ENCODE measurements at places on chromosomes 2 and 18.
A peak's percentile ranks its signal among the peaks of the same experiment; 100 is the strongest.

DNA sequence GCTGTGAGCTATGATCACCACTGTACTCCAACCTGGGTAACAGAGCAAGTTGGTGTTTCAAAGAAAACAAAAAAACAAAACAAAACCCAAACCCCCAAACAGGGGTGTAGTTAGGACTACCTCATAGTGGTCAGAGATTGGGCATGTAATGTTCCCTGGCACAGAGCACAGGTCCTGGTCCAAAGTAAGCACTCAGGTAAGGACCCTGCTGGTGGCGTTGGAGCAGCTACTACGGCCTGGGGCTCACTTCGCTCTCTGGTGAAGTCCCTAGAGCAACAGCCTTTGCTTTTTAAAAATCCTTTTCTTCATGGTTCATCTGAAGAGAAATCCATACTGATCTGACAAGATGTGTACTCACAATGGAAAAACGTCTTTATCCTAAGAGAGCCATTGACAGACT lies 130.4 kb downstream of the ZNF236 start:
- DNase-seq = no peak

DNA sequence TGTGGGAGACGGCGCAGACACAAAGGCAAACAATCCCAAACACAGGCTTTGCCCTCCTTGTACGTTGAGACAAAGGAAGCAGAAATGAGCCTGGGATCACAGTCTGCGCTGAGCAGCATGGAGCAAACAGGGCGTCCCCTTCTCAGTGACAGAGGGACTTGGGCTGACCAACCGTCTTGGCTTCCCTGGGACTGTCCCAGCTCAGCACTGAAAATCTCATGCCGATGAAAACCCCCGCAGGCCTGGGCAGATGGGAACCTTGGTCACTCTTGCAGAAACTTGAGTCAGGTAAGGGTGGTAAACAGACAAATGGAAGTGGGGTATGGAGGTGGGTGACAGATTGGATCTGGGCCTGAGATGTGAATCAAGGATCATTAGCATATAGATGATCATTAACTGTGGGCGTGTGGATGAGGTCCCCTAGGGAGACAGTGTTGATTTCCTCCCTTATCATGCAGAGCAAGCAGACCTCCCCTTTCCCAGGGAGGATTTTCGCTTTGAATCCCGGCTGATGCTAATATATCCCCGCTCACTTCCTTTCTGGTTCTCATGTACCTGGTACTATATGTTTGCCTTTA lies 19.1 kb upstream of the SH3BP4 start:
- no peak for DNase-seq

GRCh38 chr2:56132138-56132537 lies 51.7 kb upstream of the CCDC85A start:
- DNase-seq = peak; percentile 41

DNA sequence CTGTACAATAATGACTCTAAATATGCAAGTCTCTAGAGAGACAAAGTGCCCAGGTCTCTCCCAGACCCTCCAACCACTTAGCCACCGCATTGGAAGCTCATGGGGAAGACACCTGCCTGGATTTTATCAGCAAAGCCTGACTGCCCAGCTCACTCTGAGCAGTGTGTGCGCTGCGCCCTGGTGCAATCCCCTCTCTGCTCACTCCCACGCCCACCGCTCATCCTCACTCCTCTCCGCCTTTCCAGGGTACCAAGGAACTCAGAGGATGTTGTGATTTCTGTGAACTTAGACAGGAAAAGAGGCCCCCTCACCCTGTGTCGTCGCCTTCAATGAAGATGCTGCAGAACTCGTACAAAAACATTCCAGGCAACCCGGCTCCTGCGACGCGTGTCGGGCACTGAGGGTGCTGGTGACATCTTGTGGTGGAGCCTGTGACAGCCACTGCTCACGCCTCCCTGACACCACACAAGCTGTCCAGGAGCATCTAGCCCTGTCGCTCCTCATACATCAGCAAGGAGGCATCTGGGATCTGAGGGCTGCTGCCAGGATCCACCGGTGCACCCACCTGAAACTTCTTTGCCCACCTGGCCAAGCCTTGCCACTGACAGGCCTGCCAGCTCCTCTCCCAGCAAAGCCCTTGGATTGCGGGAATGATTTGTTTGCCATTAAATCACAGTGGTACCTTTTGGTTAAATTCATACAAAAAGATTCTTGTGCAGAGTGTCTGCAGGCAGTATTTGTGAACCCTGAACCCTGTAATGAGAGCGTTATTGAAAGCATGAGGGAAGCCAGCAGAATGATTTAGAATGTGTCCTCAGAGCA lies 220.4 kb downstream of the ZNF516 start:
- peak; percentile 40 for DNase-seq

DNA sequence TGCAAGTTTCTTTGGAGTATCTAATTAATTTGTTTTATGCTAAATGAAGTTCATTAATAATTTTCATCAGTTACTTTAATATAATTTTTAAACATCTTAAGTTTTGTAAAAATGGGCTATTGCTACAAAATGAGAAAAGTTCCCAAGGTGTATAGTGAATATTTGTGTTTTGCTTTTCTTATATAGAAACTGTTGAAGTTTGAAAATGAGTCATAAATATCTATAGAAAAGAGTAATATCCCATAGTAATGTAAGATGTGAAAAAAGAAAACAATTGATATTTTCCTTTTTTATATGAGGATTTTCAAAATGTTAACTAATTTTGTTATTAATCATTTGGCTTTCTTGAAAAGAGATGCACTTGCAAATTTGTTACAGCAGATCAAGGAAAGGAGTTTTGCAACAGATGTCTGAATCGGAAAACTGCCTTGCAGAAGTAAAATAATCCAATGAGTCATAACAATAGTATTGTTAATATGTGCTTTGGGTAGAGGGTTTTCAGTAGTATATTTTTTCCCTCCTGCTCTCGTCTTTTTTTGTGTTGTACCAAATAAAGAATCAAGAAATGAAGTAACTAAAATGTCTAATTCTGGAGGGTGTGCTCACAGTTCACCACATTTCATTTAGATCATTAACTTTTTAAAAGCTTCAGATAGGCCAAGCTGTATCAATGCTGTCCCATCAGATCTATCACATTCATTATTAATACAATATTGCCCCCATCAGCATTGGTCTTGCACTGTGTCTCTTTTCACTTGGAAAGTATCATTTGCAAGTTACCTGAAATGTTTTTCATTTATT lies 15.5 kb downstream of the DUSP19 start:
- no peak for DNase-seq

DNA sequence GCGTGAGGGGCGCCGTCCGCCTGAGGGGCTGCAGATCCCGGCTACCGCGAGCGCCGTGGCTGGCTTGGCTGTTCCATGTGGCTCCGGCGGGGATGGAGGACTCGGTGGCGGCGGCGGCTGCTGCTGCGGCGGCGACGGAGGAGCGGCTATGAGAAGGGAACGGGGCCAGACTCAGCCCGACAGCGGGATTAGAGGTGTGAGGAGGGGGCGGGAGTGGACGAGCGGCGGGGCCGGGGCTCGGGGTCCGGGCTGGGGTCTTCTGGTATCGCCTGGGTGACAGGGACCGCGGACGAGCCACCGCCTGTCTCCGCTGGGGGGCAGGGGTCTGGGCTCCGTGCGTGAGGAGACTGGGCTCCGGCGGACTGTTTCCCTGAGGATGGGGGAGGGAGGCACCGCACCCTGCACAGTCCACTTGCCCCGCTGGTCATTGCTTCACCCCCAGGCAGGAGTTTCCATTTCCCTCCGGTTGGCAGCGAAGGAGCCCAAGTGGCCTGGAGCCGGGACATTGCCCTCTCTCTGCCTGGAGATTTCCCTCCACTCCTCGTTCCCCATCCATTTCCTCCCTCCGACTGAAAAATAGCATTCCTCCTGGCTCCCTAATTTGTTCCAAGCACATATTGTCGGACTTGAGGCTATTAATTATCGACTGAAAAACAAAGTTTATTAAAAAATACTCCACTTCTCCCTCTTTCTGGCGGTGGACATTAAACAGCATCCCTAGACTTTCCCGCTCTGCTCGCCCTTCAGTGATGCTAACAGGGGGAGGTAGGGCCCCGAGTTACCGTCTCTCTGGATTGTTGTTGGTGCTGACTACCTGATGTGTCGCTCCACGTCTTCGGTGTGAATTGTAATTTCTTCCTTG lies 577 bp downstream of the EHBP1 start:
- peak; percentile 61 for DNase-seq

- no peak for DNase-seq
Observed at GRCh38 chr2:169118060-169118459, 48.7 kb downstream of the DHRS9 start.

DNA sequence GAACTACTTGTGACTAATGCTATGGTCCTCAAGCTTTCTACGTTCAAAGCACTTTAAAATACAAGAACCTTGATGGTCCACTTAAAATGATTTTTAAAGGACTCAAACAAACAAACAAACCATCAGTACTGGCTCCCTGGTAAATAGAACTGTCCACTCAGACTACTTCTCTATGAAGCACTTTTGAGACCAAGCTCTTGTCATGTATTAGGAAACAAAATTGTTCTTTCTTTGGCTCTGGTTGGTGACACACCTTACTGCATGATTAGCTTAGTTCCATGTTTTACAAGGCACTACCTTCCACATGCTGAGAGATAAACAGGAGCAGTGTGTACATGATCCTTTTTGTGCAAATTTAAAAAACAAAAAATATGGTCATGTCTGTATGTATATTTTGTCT lies 19.7 kb downstream of the DARS1 start:
- no peak for DNase-seq

GRCh38 chr18:58484989-58485981 lies 143.6 kb downstream of the ALPK2 start:
- peak; percentile 20 for DNase-seq

- no peak for DNase-seq
Observed at GRCh38 chr2:98341241-98341640, 5.0 kb upstream of the CNGA3 start.

DNA sequence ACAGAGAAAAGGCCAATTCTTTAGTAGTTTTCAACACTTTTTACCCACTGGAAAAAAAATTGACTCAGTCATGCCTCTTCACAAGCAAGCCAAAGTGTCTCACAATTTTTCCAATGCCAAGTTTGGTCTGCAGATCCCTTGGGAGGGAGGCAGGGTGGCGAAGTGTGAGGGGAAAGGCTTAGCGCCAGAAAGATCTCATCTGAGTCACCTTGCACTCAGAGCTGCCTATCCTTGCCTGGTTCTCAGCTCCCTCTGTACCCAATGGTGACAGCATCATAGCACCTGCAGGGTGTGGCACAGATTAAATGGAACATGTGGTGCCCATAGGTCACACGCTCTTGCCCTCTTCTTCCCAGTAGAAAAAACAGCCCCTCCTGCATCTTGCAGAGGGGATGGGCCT lies 55.2 kb upstream of the GYPC start:
- no peak for DNase-seq

GRCh38 chr2:79513711-79514110 lies 860 bp downstream of the CTNNA2 start:
- no peak for DNase-seq

DNA sequence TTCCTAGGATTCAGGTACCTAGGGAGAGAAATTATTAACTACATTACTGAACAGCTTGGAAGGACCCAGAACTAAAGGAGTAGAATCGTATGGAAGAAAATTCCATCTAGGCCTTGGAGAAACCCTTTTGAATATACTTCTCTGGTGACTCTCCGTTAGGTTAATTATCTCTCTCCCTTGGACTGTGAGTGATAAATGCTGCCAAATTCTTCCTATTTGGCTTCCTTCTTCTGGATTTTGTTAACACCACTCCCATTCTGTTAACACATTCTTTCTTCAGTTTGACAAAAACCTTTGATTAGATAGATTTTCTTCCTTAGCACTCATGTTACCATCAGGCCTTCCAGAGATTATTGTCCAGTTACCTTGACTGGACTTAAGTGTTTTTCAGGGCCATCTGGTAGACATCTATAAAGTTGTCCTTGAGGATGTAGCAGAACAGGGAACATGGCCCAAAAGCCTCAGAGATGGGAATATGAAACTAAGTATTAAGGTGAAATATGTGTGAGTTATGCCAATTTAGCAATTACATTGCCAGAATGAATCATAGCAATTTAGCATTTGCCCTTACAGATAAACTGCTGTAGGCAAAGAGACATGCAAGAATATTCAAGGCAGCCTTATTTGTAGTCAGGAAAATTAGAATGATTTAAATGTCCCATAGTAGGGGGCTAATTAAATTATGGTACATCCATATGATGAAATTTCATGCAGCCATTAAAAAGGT lies 6.7 kb downstream of the CYP27A1 start:
- DNase-seq = no peak

DNA sequence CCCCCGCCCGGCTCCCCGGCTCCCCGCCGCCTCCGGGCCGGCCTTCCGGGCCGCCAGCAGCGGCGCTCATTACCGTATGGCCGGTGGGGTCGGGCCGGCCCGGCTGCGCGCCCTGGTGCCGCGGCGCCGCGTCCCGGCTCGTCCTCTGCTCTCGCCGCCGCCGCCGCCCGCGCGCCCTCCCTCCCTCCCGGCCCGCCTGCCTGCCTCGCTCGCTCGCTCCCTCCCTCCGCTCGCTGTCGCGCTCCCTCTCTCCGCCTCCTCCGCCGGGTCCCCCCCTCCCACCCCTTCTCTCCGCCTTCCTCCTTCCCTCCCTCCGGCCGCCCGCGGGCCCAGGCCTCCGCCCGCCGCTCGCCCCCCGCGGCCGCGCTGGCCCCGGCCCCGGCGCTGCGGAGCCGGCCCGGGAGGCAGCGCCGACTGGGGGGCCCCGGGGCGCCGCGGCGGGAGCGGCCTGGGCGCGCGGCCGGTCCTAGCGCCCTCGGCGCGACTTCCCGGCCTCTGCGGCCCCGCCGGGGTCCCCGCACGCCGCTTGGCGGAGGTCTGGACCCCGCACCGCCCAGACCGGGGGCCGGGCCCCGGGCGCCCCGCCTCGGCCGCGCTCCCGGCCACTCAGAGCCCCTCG lies at the start of gene DNMT3A:
Gene DNMT3A, minus strand, starts transcription at position 173 of the 619 bp plus-strand sequence. CDS start 27,941 bp downstream, outside the sequence.
- no peak for DNase-seq

All from neuronal stem cell (in vitro differentiated cells).